ENCODE measurements at places on chromosomes 2 and 18.
A peak's percentile ranks its signal among the peaks of the same experiment; 100 is the strongest.

GRCh38 chr2:12741380-12741779 is 24.6 kb downstream of the TRIB2 start:
- DNase-seq: no peak
- no peak overlapping the region for H3K4me3 ChIP-seq

DNA sequence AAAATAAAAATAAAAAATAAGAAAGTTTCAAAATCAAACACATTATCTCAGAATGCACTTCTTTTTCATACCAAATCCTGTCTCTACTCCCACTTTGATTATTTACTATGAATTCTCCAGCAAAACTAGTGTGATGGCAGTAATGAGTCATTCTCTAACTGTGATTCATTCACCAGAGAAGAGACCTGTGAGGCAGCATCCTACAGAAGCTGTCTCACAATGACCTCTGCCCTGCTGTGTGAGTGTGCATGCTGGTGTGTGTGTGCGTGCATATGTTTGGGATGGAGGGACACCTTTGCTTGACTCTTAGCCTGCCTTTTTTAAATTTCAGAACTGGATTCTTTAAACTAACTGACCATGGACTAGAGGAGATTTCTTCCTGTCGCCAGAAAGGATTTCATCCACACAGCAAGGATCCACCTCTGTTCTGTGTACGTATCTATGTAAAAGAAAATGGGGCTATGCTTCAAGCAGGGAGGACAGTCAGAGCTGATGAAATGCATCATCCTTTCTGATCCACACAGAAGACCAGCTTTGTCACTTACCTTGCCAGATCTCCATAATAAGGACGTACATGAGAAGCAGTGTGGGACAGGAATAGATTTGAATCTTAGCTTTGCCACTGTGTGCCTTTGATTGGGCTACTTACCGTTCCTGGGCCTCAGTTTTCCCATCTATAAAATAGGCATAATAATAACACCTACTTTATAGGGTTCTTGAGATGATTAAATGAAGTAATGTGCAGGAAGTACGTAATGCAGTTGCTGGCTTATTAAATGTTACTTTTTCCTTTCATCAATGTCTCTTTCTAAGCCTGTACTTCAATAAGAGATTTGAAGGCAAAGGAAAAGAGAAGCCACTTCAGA is 31.2 kb downstream of the STAMBP start:
- H3K4me1 ChIP-seq: no peaks in the 10 kb centered on the region
- no peaks in the 10 kb centered on the region for H3K27me3 ChIP-seq
- peaks cover 22% of the 10 kb centered on the region for H3K36me3 ChIP-seq
- H3K4me3 ChIP-seq: no peak overlapping the region
- DNase-seq: no peak

GRCh38 chr2:199807966-199808365 is 43.0 kb downstream of the FTCDNL1 start:
- H3K36me3 ChIP-seq: no peaks in the 10 kb centered on the region
- no peaks in the 10 kb centered on the region for H3K27me3 ChIP-seq
- DNase-seq: no peak
- H3K4me1 ChIP-seq: no peaks in the 10 kb centered on the region
- H3K27ac ChIP-seq: no peak overlapping the region

GRCh38 chr2:148517296-148517695 is 127.3 kb upstream of the EPC2 start:
- no peak overlapping the region for H3K27ac ChIP-seq
- H3K4me3 ChIP-seq: no peak overlapping the region
- H3K36me3 ChIP-seq: no peaks in the 10 kb centered on the region
- H3K4me1 ChIP-seq: peaks cover 8% of the 10 kb centered on the region
- no peak for DNase-seq
- H3K27me3 ChIP-seq: no peaks in the 10 kb centered on the region

GRCh38 chr2:149928011-149928410 is 340.4 kb upstream of the MMADHC start:
- no peaks in the 10 kb centered on the region for H3K36me3 ChIP-seq
- no peak overlapping the region for H3K4me3 ChIP-seq
- H3K4me1 ChIP-seq: no peaks in the 10 kb centered on the region

DNA sequence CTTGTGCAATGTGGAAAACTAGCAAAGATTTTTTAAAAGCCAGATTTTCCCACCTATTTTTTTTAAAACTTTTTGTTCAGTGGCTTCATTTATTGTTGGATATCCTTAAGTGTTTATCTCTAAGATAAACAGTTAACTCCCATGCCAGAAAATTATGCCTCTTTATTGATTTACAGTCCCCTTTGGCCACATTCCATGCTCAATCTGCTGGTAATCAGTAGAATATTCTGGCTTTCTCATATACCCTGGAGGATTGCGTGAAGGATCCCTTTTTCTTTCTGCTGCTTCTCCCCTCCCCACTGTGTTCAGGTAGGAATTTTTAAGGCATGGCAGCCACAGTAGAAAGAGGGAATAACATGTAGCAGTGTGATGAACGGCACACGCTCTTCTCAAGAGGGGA is 2.6 kb downstream of the GRHL1 start:
- DNase-seq: no peak
- peaks cover 28% of the 10 kb centered on the region for H3K27me3 ChIP-seq
- H3K27ac ChIP-seq: no peak overlapping the region
- no peak overlapping the region for H3K4me3 ChIP-seq

DNA sequence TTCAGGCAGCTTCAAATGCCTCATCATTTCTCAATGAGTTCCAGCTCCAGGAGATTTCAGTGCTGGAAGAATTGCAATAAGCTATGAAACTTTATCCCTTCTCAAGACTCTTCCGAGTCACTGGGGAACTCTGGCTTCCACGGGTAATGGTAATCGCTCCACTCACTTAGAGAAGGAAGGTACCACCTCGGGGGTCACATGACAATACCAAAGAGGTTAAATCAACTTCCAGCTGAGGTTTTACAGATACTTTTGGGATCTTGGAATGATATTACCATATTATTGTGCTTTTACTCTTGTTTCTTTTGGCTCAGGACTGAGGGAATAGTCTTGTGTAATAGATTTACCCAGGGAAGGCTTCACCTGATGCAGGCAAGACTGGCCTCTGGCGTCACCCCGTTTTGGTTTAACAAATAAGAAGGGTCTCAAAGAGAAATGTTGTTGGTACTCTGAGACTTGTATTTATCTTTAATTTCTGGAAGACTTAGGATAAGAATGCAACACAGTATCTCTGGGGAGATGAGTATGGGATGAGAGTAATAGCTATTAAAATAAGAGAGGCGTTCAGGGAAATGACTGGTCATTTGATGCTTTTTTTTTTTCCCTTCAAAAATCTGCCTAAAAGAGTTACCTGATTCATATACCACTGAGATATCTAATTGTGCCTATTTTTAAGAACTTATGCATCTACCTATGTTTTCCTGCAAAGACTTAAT is 316.9 kb upstream of the ZEB2 start:
- no peaks in the 10 kb centered on the region for H3K36me3 ChIP-seq
- no peak overlapping the region for H3K27ac ChIP-seq
- DNase-seq: no peak
- no peaks in the 10 kb centered on the region for H3K27me3 ChIP-seq
- no peak overlapping the region for H3K4me3 ChIP-seq
- H3K4me1 ChIP-seq: no peaks in the 10 kb centered on the region

GRCh38 chr2:221999166-221999565 is 299.6 kb downstream of the PAX3 start:
- no peak overlapping the region for H3K27ac ChIP-seq
- no peaks in the 10 kb centered on the region for H3K4me1 ChIP-seq
- H3K36me3 ChIP-seq: no peaks in the 10 kb centered on the region
- no peaks in the 10 kb centered on the region for H3K27me3 ChIP-seq
- no peak overlapping the region for H3K4me3 ChIP-seq

GRCh38 chr2:157620956-157621355 is 7.7 kb downstream of the ACVR1C start:
- H3K27me3 ChIP-seq: no peaks in the 10 kb centered on the region
- no peaks in the 10 kb centered on the region for H3K36me3 ChIP-seq
- no peak for DNase-seq

- H3K27ac ChIP-seq: no peak overlapping the region
- no peaks in the 10 kb centered on the region for H3K36me3 ChIP-seq
- peaks cover 8% of the 10 kb centered on the region for H3K4me1 ChIP-seq
- DNase-seq: no peak
These were observed 26.0 kb upstream of the ATG16L1 start for GRCh38 chr2:233225230-233226068.

DNA sequence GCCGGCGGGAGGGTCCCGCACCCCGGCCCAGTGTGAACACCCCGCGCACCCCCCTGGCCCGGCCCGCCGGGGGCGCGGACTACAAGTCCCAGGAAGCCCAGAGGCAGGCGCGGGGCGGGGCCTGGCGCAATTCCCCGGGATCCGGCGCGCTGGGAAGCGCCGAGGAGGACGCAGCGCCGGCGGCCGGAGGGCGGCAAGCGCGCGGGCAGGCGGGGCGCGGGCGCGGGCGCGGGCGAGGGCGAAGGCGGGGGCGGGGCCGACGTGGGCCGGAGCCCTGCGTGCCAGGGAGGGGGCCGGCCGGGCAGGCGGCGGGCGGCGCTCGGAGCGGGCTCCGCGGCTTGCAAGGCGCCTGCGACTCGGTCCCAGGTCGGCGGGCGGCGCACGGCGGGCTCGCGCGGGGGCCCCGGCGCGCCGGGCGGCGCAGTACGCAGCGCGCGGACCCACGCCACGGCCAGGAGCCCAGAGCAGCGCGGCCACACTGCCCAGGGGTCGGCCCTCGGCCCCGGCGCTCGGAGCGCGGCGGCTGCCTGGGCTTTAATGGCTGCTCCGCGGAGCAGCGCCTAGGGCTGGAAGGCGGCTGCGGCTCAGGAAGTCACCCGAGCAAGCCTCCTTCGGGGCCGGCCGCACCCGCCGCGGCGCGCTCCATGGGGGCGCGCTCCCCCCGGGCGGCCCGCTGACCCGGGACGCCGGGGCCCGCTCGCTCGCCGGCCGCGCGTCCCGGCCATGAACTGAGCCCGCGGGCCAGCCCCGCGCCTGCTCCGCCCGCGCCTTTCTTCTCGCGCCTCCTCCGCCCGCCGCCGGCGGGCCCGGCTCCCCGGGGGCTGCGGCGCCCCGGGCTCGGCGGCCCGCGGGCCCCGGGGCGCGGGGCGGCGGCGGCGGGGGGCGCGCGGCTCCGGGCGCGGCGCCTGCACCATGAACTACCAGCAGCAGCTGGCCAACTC is at the start of gene AGAP1:
Gene AGAP1, plus strand, starts transcription at position 269 of the 941 bp plus-strand sequence.
- peaks cover 17% of the 10 kb centered on the region for H3K4me1 ChIP-seq
- no peak within 1 kb of the TSS for H3K27ac ChIP-seq
- no peak for DNase-seq
- peaks cover 58% of the 10 kb centered on the region for H3K27me3 ChIP-seq

GRCh38 chr2:102005989-102006885 is 14.5 kb downstream of the IL1R2 start:
- DNase-seq: peak; percentile 63
- H3K4me1 ChIP-seq: peaks cover 18% of the 10 kb centered on the region
- peaks cover 6% of the 10 kb centered on the region for H3K27me3 ChIP-seq
- H3K36me3 ChIP-seq: no peaks in the 10 kb centered on the region

DNA sequence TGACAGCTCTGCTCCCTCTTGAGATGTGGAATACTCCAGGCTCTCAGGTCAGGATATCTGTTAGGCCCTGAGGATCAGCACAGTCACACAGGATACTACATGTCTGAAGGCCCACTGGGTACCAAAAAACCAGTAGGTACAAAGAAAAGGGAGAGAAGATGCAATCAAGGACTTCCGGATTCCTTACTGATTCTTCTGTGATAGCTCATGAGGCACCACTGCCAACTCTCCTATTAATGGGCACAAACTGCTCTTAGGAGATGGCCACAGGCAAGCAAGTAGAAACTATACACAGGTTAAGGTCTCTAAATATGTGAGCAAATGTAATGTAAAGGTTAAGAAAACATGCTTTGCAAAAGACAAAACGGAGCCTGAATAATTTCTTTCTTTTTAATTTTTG is 3.5 kb downstream of the TMEM127 start:
- H3K27me3 ChIP-seq: no peaks in the 10 kb centered on the region
- DNase-seq: no peak
- peaks cover 17% of the 10 kb centered on the region for H3K4me1 ChIP-seq
- peaks cover under 1% of the 10 kb centered on the region for H3K36me3 ChIP-seq

DNA sequence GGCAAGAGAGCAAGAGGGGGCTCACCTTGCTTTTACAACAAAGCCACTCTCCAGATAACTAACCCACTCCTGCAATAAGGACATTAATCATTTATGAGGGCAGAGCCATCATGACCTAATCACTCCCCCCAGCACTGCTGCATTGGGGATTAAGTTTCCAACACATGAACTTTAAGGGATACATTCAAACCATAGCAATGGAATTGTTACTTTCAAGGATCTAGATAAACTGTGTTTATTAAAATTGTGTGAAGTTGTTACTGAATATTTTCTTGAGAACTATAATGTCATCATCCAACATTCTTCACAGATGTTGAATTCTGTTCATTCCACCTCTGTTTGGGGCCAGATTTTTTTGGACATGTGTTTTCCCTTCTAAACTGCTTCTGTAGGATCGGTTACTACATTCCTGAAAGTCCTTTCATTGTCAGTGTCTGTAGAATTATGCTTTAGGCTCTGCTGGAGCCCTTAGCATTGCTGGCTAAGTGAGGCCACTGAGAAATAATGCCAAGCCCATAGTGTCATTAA is 50.4 kb downstream of the SPATS2L start:
- no peaks in the 10 kb centered on the region for H3K4me1 ChIP-seq
- H3K4me3 ChIP-seq: no peak overlapping the region
- no peaks in the 10 kb centered on the region for H3K27me3 ChIP-seq
- DNase-seq: no peak

- no peak overlapping the region for H3K4me3 ChIP-seq
- no peaks in the 10 kb centered on the region for H3K27me3 ChIP-seq
- no peaks in the 10 kb centered on the region for H3K36me3 ChIP-seq
- peak; percentile 9 for DNase-seq
These were observed 44.9 kb downstream of the TMEM37 start for GRCh38 chr2:119476301-119477112.

GRCh38 chr2:112995346-112995920 is 9.8 kb upstream of the IL36A start:
- H3K27ac ChIP-seq: peak overlapping the region; percentile 83
- H3K27me3 ChIP-seq: no peaks in the 10 kb centered on the region
- peaks cover 30% of the 10 kb centered on the region for H3K4me1 ChIP-seq
- no peak overlapping the region for H3K4me3 ChIP-seq

GRCh38 chr2:120265006-120265405 is 12.4 kb downstream of the RALB start:
- no peaks in the 10 kb centered on the region for H3K27me3 ChIP-seq
- H3K4me3 ChIP-seq: no peak overlapping the region
- no peak for DNase-seq
- no peaks in the 10 kb centered on the region for H3K36me3 ChIP-seq
- peaks cover 15% of the 10 kb centered on the region for H3K4me1 ChIP-seq

DNA sequence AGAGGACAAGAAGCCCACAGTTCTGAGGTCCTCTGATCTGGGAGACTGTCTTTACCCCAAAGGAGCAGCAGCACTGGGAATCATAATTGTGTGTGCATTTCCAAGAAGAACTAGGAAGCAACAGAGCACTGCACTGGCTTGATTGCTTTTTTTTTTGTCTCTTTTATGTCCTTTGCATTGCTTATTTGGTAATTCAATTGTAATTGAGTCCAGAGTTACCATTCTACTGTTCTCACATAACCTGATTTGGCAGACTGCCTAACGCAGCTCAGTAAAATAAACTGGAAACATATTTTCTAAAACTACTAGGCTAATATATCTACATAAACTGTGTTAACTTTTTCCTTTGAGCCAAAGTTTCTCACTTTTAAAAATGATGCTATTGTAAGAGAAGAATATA is 190.3 kb upstream of the SLC8A1 start:
- no peaks in the 10 kb centered on the region for H3K27me3 ChIP-seq
- no peak overlapping the region for H3K4me3 ChIP-seq
- H3K36me3 ChIP-seq: no peaks in the 10 kb centered on the region
- no peaks in the 10 kb centered on the region for H3K4me1 ChIP-seq

- H3K27ac ChIP-seq: no peak overlapping the region
- peaks cover 5% of the 10 kb centered on the region for H3K4me1 ChIP-seq
- DNase-seq: no peak
These were observed 18.7 kb upstream of the MAPRE2 start for GRCh38 chr18:35022426-35023001.
